ENCODE measurements at places on chromosomes 7 and 10. TPM values are rescaled to one million over a fixed set of nuclear protein-coding genes. Genes with fewer than 3 reads are reported as not detected.

The DDC gene
- not detected for total RNA-seq

- no peak for ATAC-seq
These were observed 933.3 kb downstream of the GRID1 start for GRCh38 chr10:85433248-85433647.

GRCh38 chr10:72899545-72899944, 6.0 kb downstream of the OIT3 start:
- ATAC-seq: no peak

- ATAC-seq: no peak
These were observed 139.4 kb downstream of the OAT start for GRCh38 chr10:124279298-124279697.

DNA sequence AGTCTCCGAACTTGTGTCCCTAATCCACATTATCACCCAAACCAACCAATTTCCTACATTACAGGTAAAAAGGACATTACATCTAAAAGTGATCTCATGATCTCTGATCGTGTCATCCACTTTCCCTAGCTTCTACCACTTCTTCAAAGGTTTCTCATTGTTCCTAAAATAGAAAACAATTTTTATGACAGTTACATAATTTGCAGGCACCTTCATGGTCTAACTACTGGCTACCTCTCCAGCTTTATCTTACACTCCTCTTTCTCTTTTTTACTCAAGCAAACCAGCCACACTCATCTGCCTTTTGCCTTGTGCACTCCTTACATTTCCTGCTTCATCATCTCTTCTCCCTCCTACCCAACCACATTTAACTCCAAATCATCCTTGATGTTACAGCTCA, 886.7 kb upstream of the SORCS1 start:
- no peak for ATAC-seq

DNA sequence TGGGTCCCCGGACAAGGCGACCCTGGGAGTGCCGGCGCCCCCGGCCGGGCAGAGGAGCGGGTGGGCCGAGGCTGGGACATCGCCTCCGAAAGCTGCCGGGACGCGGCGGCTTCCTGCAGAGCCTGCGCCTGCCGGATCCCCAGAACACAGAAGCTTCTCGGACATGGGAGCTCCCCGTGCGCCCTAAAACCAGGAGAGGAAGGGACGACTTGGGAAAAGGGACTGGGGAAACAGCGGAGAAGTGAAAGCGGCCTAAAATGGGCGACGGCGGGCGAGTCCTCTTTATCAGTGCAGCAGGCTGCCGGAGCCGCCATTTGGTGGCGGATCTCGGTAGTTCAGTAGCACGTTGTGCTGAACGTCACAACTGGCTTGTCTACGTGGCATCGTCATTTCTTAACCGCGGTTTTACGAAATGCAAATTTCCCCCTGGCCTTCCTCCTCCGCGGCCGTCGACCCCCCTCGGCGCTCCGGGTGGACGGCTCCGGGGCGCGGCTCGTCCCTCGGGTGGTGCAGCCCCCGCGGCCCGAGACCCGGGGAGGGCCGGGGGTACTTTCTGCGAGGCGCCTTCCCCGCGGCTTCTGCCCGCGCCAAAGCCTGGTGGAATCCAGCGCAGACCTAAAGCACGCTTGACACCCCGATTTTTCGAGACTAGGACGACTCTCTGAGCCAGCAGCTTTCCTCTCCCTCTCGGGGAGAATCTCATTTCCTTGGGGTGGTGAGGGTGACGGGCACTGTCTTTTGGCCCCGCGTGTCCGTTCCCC, 9.9 kb upstream of the SPAG6 start:
- ATAC-seq: peak; percentile 76

GRCh38 chr7:8881916-8882315, 448.5 kb downstream of the NXPH1 start:
- no peak for ATAC-seq
